Activated T-cell treated with anti-CD3 and anti-CD28 coated beads, Interleukin-2, amount 50 U/mL, for 24 hours (primary cell): ENCODE measurements at places on chromosomes 5 and 9.
A peak's percentile ranks its signal among the peaks of the same experiment; 100 is the strongest.

DNA sequence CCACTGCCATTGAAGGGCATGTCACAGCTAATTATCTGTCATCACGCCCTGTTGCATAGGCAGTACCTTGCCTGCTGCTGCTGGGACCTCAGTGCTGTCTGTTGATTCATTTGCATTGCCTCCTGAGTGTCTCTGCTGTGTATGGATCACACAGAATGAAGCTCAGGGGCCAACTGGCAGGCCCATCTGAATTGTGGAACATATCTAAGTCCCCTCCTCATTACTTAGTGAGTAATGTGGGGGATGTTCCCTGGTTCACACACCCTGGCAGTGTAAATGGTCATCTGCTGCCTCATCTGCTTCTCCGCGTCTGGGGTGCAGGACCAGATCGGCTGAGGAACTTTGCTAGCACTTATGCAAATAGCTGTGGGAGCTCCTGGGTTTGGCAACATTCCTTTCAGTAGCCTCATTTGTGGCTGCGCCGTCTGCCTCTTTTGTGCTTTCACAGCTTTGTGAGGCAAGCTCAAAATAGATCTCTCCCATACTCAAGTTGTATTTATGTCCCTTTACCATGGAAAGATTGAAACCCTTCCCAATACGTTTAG, 25.4 kb downstream of the TYRP1 start:
- DNase-seq: no peak

GRCh38 chr9:98117984-98118639, 910 bp downstream of the TRIM14 start:
- peak; percentile 64 for DNase-seq

DNA sequence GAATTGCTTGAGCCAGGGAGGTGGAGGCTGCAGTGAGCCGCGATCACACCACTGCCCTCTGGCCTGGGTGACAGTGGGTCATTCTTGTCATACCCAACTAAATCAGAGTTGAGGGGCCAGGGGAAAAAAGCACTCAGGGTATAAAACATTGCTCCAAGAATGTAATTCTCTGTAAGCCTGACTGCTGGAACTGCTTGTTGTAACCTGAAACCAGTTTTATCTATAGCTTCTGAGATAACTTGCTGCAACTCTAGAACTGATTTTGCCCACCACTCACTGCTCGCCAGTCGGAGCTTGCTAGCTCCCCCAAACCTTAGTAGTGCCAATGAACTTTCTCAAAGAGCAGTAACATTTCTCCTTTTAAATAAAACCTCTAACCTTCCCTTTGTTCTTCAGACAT, 9.6 kb upstream of the MSH3 start:
- no peak for DNase-seq

DNA sequence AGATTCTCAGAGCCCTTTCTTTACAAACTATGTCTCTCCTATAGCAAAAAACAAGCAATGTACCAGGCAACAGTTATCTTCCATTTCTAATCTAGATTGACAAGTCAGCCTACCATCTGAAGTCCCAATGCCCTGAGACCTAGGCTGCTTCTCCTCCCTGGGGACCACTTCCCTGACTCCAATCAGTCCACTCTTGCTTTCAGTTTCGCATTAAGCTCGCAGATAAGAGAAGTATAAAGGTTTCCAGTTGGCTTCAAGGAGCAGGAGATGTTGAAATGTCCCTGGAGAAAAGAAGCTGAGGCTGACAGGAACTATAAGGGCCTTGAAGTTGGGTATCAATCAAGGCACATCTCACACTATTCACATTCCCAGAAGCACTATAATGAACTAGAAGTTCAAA, 32.3 kb downstream of the ERP44 start:
- DNase-seq: no peak

- DNase-seq: no peak
These were observed 3.5 kb downstream of the DBH start for GRCh38 chr9:133639613-133640012.
